Muscle of leg (tissue), 16 donors: ENCODE measurements at places on chromosomes 11 and 22. TPM values are rescaled to one million over a fixed set of nuclear protein-coding genes. Genes with fewer than 3 reads are reported as not detected.

CABP7 gene
- 0.09 TPM for total RNA-seq

MPPED2 gene
- 7.7 TPM for total RNA-seq

DSCAML1 gene
- 0.80 TPM for total RNA-seq

SYT13 gene
- total RNA-seq, result 0.49 TPM

- DNase-seq, result no peak
These were observed 36.3 kb downstream of the BCR start for GRCh38 chr22:23216461-23217170.

DNA sequence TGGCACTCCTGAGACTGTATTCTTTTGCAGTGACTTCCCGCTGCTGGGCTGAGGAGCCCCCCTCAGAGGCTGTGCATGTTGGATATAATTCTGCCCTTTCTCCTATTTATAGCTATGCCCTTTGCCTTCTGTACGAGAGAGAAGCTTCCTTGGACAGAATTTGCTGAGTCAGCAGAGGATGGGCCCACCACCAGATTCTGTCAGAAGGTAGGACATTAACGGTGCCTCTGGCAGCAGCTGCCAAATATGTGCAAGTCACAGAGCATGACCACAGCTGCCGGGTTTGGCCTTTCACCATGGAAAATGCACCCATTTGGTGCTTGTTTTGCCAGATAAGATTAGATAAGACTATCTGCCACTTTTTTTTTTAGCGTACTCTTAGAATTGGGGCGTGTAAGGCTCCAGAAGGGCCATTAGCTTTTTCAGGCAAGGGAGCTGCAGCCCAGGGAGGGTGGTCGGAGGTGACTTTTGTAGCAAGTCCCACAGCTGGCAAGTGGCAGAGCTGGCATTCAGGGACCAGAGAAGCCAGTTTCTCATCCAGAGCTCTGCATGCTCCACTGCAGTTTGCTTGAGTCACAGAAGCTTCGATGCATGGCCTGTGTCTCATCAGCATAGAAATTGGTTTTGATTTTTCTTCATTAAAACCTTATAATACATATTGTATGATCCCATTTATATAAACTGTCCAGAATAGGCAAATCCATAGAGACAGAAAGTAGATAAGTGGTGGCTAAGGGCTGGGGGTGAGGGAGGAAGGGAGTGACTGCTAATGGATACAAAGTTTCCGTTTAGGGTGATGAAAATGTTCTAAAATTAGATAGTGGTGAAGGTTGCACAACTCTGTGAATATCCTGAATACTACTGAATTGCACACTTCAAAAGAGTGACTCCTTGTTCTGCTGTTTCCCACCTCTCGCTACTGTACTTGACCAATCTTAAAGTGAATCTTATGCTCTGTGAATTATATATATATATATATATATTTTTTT is 15.8 kb downstream of the UPB1 start:
- DNase-seq, result peak; percentile 54

DNA sequence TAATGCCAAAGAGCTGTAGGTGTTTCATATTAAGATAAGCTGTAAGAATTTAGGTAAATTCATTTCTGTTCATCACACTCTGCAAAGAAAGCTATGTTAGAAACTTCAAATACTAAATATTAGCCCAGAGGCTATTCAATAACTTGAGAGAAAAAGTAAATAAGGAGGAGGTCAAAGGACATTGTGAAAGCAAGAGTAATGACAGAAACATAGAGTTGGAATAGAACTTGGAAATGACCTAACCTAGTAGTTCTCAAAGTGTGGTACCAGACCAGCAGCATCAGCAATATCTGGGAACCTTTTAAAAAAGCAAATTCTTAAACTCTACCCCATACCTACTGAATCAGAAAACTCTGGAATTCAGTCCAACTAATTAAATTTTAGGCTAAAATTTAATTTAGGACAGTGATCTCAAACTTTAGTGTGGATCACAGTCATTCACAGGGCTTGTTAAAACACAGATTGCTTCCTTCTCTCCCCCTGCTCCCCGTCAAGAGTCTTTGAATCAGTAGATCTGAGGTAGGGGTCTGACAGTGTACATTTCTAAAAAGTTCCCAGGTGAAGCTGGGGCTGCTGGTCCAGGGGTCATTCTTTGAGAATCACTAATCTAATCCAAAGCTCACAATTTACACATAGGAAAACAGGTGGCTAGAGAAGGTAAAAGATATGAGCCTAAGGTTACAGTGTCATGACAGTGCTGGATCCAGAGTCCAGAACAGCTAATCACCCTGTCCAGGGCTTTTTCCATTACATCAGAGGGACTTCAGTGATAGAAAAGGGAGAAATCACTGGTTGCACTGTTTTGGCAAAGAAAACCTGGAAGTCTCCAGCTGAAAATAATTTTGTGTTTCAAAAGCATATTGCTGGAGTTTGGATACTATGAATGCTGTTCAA is 241.1 kb downstream of the SOX6 start:
- DNase-seq, result peak; percentile 69

GRCh38 chr11:126663749-126664592 is 308.5 kb downstream of the ST3GAL4 start:
- no peak for DNase-seq

DNA sequence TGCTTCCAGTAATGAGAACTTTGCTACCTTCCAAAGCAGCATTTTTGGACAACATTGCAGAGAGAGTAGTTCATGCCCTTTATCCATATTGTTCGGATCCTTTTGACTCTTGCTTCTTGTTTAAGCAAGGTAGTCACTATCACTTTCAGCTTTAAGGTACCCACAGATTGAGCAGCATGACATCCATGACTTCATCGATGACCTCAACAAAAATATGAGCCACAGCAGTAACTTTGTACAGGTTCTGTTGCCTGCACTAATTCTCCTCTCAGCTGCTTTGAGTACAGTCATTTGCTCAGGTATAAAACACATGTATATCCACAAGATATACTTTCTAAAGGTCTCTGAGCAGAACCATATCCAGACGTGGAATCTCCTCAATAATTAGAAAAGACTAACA is 546.3 kb downstream of the SOX6 start:
- no peak for DNase-seq

DNA sequence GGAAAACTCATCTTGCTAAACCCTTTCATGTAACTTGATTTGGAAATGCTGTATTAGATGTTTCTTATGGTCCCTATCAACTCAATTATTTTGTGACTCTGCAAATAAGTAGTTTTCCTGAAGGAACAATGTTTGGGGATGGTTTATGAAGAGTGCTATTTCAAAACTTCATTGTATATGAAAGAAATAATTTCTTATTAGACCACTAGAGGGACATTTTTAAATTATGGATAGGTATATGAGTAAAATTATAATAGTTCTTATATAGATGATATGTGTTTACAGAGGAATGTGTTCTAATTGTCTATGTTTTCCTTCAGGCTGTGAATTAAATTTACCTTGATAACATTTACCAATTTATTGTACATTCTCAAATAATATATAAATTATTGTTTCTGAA is 509.4 kb upstream of the RAG2 start:
- no peak for DNase-seq

DNA sequence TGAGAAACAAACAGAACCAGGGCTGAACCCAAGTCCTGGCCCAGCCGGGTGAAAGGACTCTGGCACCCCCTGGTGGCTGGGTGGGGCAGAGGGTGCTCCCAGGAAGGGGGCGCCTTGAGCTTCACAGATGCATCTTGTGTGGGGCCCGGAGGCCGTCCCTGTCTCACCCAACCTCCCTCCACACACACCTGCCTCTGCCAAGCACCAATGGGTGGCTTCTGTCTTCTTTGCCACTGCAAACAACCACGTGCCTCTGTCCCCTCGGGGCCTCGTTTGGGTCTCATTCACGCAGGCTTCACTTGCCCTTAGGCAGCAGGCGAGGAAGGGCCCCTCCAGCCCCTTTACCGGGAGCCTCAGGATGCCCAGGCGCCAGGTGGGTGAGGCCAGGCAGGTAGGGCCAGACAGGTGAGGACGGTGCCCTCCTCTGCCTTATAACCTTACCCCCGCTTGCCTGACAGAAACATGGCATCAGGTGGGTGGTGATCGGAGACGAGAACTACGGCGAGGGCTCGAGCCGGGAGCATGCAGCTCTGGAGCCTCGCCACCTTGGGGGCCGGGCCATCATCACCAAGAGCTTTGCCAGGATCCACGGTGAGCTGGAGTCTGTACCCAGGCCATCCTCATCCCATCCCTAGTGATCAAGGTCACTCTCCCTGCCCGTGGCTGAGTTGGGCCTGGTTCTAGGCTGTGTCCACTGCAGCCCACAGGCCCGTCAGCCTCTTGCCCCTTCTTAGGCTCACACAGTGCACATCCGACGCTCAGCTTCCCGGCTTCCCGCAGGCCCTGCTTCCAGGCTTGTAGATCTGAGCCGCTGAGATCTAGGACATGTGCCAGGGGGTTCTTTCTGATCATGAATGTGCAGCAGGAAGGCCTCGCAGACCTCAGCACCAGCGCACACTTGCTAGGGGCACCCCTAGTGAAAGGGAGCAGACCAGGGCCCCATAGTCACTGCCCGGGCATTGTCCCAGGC is 17.2 kb downstream of the POLR3H start:
- DNase-seq, result no peak

DNA sequence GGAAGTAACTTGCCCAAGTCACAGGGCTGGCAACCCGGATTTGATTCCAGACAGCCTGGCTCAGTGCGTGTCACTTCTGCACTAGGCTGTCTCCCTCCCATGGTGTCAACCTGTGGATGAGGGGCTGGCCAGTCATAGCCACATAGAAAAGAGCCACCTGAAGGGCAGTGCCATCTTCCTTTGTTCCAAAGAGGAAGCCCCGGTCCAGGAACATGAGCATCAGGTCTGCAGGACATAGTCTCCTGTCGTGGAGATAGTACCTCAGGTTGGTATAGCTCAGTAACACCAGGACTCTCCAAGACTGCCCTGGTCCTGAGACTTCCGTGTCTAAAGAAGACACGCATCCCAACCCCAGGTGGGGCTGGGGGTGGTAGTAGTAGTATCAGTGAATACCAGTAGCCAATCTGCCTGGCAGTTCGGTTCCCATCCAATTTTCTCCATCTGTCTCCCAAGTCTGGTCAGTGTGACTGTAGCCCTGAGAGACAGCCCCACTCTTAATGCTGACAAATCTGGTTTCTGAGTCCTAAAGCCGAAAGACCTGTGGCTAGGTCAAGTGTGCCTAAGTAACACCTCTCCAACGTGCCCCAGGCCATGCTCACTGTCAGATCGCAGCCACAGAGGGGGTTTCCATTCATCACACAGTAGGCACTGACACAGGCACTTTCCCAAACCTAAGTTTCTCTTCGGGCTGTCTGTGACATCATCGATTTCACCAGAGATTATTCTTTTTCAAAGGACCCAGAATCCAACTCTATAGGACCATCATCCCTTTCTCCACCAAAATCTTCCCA is 33.1 kb downstream of the C11orf58 start:
- no peak for DNase-seq

GRCh38 chr11:131737357-131737756 is 366.9 kb downstream of the NTM start:
- DNase-seq, result no peak

- no peak for DNase-seq
These were observed 16.9 kb upstream of the C22orf42 start for GRCh38 chr22:32175683-32176644.

DNA sequence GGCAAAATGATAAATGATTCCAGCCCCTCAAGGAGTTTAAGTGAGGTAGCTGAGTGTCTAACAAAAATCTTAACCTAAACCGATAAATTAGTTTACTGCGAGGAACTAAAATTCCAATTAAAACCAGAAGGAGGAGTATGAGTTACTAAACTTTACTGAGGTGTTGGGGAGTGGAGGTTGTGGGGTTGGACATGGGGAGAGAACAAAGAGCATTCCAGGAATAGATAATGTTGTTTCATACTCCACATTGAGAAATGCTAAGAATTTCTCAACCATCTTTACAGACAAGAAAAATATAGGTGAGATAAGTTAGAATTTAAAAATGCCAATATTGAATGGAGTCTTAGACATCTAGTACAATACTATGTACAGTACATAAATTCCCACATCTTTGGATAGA is 488.6 kb downstream of the METTL15 start:
- DNase-seq, result no peak
